CD4-positive, alpha-beta T cell treated with Interleukin-12 subunit alpha and Interleukin-12 subunit beta, for 1 hour (primary cell): ENCODE measurements at places on chromosomes 4 and X.

- DNase-seq: no peak
Observed at GRCh38 chr4:58940167-58940566, 1830.0 kb upstream of the IGFBP7 start.

DNA sequence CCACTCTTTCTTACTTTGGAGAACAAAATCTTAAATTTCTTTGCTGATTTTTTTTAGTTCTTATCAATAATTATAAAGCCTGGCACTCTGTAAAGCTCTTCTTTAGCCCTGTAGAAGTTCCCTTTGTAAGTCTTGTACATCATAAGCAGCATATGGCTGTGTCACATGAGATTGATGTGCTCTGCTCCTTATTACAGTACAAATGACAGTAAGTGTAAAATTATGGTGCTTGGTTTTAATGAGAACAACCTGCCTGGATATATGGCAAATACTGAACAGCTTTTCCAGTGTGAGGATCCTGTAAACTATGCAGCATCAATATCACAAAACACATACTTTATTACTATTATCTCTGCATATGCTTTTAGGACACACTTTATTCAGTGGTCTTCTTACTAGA lies 145.9 kb upstream of the GNPDA2 start:
- no peak for DNase-seq

GRCh38 chrX:96707804-96708203 lies 23.2 kb downstream of the DIAPH2 start:
- DNase-seq: no peak

DNA sequence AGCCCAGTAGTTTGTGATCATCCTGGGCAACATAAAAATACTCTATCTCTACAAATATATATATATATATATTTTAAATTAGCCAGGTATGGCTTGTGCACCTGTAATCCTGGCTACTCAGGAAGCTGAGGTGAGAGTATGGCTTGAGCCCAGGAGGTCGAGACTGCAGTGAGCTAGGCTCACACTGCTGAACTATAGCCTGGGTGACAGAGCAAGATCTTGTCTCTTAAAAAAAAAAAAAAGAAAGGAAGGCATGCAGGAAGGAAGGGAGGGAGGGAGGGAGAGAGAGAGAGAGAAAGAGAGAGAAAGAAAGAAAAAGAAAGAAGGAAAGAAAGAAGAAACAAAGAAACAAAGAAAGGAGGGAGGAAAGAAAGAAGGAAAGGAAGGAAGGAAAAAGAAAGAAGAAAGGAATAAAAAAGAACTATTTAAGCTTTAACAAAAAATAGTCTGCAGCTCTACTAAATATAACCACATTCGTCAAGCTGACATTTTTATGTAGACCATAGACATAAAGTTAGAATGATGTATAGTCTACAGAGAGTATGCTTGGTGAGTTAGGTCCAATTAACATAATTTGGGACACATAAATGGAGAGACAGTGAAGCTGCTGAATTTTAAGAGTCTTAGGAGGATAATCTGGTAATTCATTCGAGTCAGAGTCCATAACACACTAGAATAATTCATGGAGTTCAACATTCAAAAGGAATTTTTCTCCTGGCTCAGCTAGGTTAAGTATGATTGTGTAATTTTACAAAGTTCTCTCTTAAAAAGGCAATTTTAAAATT lies 111.9 kb downstream of the GLRA3 start:
- DNase-seq: no peak

GRCh38 chr4:25863831-25864418 lies 1.1 kb upstream of the SEL1L3 start:
- DNase-seq: no peak

GRCh38 chr4:146507632-146508031 lies 14.1 kb downstream of the SLC10A7 start:
- DNase-seq: no peak

- DNase-seq: peak; percentile 91
Observed at GRCh38 chrX:107710617-107711391, 64.8 kb downstream of the TSC22D3 start.

- DNase-seq: no peak
Observed at GRCh38 chrX:107561468-107562215, 66.7 kb upstream of the PRPS1 start.

DNA sequence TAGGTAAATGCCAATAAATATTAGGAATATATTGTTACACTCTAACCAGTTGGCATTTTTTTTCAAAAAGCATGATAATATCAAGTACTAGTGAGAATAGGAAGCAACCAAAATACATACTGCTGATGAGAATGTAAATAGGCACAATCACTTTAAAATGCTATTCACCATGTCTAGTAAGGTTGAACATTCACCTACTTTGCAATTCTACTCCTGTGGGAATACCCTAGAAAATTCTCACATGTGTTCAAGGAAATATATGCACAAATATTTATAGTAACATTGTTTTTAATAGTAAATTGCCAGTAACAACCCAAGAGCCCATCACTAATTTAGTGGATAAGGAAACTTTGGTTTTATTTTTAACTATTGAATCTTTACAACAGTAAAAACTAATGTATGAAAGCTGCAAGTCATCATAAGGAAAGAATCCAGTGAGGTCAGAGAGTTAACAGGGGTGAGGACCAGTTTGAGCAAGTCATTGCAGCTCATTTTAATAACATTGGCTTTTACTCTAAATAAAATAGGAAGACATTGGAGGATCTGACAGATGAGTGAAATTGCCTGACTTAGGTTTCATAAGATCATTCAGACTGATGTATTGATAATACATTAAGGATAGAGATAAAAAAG lies 23.6 kb downstream of the FSTL5 start:
- DNase-seq: no peak

DNA sequence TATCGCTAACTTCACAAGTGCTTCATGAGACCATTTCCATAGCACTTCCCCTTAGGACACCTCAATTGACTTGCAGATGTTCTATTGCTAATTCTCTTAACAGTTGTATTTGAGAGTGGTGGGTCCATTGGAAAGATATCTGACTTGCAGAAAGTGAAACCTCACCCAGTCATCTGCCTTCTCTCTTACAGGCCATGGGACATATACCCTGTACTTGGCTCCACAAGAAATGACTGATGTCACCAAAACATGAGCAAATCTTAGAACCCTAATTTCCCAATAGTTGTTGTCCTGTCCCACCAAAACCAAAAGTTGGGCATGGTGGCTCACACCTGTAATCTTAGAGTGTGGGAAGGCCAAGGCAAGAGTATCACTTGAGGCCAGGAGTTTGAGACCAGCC lies 101.9 kb upstream of the MAML3 start:
- no peak for DNase-seq

DNA sequence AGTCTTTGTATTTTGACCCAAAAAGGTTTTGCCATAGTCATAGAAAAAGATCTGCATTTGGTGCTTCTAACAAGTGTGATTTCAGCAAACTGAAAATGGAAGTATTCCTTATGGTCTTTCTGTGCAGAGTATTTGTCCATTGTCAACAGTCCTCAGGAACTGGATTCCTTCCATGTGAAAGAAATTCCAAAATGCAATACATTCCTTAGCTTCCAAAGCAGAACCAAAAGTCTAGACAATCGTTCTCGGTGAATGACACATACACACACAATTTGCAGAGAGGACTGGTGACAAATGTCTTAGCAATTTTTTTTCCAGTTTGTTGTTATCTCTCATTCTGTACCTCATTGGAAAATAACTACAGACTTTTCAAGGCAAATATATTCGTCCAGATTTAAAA lies 562.2 kb upstream of the SLIT2 start:
- DNase-seq: no peak

GRCh38 chrX:114134465-114134864 lies 449.4 kb upstream of the HTR2C start:
- no peak for DNase-seq

DNA sequence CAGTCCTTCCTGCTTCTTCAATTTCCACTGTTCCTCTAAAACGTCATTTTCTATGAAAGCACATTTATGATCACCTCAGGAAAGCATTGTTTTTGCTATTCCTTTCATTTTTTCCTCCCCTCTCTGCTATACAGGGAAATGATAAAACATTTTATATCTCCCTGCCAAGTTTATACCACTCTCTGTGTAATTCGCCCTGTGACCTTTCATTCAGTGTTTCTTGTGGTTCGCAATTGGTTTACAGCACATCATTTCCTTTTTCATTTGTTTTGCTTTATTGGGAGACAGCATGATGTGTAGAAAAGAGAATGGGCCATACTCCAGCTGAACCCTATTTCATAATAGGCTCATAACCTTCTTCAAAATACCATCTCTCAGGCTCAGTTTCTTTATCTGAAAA lies 99.9 kb upstream of the RAPGEF2 start:
- DNase-seq: no peak

DNA sequence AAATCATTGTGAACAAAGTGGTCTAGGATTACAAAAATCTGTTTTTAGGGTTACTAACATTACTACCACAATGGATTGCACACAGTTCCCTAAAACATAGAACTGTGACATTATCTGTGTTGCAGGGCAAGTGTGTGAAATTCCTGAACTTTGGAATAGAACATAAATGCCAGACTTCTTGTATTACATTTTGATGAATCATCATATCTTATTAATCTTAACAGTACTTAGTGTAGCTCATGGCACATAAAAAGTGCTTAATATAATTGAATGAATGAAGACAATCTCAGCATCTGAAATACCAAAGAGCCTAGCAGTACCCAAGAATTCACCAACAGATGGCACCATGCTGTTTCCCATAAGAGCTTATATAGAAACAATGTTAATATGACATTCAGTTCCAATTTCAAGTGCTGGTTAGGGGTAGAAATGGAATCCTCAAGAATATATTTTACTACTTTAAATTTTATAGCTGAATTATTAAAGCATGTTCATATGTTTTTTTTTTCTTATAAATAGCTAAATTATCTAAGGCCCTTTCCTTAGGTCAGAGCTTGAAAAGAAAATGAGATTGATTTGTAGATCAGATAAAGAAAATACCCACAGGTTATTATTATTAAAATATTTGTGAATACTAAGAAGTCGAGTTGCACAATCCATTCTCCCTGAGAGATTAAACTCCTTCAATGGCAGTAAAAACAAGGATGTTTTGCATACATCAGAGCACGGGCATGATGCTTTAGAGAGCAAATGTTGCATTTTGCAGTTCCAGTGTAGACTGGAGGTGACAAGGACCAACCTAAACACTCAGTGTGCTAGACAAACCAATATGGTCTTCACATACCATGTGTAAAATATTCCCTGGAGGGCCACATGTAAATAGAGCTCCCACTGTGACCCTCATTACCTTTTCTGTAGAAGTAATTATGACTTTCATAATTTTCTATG lies 25.7 kb upstream of the SHISA3 start:
- DNase-seq: peak; percentile 3

- DNase-seq: no peak
Observed at GRCh38 chr4:119678761-119679160, 50.2 kb upstream of the PDE5A start.

DNA sequence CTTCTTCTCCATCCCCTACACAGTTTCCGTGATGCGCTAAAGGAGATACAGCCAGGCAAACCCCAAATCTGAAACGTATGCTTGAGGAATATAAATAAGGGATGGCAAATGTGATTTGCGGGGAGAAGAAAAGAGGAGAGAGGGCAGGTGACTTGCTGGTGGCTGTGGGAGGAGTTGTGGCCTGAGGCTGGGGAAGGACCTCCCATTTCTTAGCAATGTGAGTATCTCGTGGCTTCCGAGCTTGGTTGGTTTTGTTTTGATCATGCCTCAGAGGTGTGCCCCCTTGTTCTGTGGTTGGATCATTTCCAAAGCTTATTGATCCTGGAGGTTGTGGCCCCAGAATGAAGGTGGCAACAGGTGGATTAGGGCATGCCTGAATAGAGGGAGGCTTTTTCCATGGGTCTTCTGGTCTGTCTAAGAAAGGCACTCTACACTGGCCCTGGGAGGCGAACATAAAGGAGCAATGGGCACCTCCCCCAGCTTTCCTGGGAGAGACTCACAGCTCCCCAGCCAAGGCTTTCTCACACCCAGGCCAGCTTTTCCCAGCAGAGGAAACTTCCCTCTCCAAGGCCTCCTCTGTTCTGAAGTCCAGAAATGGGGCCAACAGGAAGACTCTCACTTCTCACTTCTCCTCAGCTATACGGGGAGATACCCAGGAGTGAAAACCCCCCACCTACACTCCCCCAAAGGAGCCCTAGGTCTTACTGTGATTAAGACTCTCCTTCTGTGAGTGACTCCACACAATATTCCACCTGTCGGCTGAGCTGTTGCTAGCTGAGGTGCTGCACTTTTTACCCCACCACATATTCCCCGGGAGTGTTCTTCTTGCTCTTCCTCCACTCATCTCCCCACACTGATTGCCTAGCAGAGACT lies 40.0 kb downstream of the C4orf51 start:
- DNase-seq: no peak

DNA sequence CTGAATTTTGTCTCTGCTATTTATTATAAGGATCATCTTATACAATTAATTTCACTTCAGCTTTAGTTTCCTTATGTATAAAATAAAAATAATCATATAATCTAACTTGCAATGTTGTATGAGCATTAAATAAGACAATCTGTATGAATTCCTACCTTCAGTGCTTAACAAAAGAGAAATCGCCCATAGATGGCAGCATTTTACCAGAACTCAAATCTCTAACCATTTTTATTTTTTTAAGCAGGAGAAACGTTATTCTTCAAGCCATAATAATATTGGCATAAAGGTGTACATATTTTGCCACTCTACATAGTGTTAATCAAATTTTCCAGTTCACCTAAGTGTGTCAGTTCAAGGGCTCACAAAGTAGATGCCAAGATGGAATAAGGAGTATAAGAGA lies 78.8 kb downstream of the TMEM47 start:
- no peak for DNase-seq

- no peak for DNase-seq
Observed at GRCh38 chrX:151710457-151710856, 5.4 kb upstream of the FATE1 start.

- DNase-seq: no peak
Observed at GRCh38 chr4:38094419-38094818, 134.2 kb downstream of the PTTG2 start.

- peak; percentile 70 for DNase-seq
Observed at GRCh38 chrX:136694431-136695087, 46.6 kb downstream of the CD40LG start.

DNA sequence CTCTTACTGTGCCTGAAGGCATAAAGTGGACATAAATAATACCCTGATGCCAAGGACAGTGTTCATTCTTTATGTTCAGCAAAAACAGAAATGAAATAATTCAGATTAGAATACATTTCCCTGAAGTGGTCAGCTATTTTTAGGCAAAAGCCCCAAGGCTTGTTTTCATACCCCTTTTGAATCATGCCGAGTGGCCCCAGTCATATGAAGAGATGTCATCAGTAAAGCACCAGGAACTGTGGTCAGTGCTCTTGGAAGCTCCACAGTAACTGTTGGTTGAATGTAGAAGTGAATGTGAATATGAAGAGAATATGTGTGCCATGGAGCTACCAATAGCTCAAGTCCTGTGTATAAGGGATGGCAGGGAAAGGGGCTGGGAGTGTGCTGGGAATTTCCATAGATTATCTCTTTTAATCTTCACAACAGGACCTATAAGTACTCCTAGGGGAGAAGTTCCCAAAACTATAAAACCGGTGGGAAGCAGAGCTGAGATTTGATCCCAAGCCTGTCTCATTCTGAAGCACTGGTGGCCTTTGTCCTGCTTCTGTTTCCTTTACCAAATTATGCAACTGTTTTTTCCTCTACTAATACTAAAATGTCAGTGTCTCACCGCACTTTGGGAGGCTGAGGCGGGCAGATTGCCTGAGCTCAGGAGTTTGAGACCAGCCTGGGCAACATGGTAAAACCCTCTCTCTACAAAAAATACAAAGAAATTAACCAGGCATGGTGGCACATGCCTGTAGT lies 52.6 kb downstream of the FNIP2 start:
- DNase-seq: no peak
